ENCODE measurements at places on chromosomes 11 and 22.

DNA sequence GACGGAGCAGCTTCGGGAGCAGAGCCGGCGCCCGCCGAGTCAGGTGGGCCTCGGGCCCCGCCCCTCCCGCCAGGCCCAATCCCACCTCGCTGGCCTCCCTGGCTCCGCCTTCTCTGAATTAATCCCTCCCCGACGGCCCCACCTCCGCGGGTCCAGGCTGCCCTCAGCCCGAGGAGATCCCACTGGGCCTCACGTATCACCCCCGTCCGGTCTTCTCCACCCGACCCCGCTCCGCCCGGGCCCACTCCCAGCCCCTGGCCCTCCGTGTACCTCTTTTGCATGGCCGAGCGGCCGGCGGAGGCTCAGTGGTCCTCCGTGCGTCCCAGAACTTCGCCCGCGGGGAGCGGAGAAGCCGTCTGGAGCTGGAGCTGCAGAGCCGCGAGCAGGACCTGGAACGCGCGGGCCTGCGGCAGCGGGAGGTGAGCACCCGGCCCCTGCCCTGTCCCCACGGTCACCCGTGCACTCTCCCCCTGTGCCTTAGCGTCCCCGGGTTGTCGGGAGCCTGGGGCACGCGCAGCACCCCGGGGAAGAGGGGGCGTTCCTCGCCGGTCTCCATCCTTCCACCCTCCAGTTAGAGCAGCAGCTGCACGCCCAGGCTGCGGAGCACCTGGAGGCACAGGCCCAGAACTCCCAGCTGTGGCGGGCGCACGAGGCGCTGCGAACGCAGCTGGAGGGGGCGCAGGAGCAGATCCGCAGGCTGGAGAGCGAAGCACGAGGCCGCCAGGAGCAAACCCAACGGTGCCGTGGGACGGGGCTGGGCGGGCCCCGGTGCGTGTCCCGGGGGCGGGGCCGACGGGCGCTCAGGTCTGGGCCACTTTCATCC, 2.2 kb upstream of the CD151 start:
- peak; percentile 54 for DNase-seq
- peaks cover 35% of the 10 kb centered on the region for H3K4me1 ChIP-seq
- no peak overlapping the region for H3K27ac ChIP-seq
- H3K27me3 ChIP-seq = peaks cover 53% of the 10 kb centered on the region
- H3K4me3 ChIP-seq = no peak overlapping the region

GRCh38 chr22:39935612-39936011, 24.6 kb upstream of the TMA7B start:
- no peak overlapping the region for H3K4me3 ChIP-seq
- DNase-seq = no peak
- H3K36me3 ChIP-seq = peaks cover 36% of the 10 kb centered on the region
- H3K27ac ChIP-seq = peak overlapping the region; percentile 46
- no peaks in the 10 kb centered on the region for H3K27me3 ChIP-seq

GRCh38 chr22:17446698-17447097, 77.4 kb downstream of the CECR2 start:
- H3K4me3 ChIP-seq = no peak overlapping the region
- no peaks in the 10 kb centered on the region for H3K4me1 ChIP-seq
- no peaks in the 10 kb centered on the region for H3K36me3 ChIP-seq
- H3K27ac ChIP-seq = no peak overlapping the region
- peak; percentile 6 for DNase-seq

DNA sequence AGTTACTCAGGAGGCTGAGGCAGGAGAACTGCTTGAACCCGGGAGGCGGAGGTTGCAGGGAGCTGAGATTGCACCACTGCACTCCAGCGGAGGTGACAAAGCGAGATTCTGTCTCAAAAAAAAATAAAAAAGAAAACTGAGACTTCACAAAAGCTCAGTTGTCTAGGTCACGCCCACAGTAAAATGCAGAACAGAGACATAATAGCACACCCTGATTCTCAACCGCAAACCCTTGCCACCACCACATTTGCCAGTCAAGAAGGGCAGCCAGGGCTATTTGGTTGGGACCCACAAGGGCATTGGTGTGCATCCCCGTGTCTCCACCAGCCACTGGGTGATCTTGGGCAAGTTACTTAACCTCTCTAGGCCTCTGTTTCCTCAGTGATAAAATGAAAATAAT, 25.4 kb downstream of the CREB3L1 start:
- H3K27me3 ChIP-seq = no peaks in the 10 kb centered on the region
- no peak for DNase-seq

DNA sequence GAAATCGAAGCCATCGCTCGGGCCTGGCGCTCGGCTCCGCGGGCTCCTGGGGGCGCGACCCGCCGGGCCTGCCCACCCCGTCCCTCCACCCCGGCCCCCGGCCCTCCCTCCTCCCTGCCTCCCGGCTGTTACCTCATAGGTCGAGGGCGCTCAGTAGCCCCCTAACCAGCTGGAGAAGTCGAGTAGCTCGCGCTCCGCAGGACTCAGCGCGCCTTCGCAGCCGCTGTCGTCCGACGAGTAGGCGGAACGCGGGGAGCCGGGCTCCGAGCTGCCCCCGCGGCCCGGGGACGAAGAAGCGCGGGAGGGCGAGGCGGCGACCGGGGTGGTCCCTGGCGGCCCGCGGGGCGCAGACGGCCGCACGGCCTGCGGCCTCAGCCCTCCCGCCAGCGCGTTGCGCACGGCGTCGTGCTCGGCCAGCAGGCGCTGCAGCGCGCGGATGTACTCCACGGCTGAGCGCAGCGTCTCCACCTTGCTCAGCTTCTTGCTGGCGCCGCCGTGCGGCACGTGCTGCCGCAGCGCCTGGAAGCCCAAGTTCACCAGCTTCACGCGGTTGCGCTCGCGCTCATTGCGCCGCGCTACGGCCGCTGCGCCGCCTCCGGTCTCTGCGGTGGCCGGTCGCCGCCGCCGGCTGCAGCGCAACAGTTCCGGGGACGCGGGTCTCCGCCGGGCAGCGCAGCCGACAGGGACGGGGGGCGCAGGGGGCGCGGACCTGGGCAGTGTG, 627 bp downstream of the ASCL2 start:
- peak overlapping the region; percentile 96 for H3K27ac ChIP-seq
- no peaks in the 10 kb centered on the region for H3K27me3 ChIP-seq
- DNase-seq = no peak
- peak overlapping the region; percentile 60 for H3K4me3 ChIP-seq
- no peaks in the 10 kb centered on the region for H3K36me3 ChIP-seq

- H3K4me3 ChIP-seq = no peak overlapping the region
- H3K36me3 ChIP-seq = no peaks in the 10 kb centered on the region
- DNase-seq = no peak
- H3K27ac ChIP-seq = no peak overlapping the region
These were observed 120.9 kb upstream of the ZC3H12C start for GRCh38 chr11:109972181-109972715.

DNA sequence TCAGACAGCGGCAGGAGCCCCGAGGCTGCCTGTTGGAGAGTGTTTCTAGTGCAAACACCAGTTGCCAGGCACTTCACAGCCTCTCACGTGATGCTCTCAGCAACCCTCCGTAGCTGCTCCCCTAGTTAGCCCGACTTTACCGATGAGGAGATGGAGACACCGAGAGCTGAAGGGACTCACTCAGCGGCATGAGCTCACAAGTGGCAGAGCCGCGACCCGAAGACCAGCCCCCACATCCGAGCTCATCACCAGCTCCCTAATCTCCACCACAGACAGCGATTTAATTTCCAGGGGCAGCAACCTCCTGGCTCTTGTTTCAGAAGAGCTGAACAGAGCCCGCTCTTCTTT, 28.7 kb upstream of the RTL6 start:
- no peaks in the 10 kb centered on the region for H3K27me3 ChIP-seq
- H3K36me3 ChIP-seq = no peaks in the 10 kb centered on the region
- DNase-seq = no peak
- H3K27ac ChIP-seq = no peak overlapping the region

Data from DND-41 (cell line).